ENCODE measurements at places on chromosomes 11 and 22.

DNA sequence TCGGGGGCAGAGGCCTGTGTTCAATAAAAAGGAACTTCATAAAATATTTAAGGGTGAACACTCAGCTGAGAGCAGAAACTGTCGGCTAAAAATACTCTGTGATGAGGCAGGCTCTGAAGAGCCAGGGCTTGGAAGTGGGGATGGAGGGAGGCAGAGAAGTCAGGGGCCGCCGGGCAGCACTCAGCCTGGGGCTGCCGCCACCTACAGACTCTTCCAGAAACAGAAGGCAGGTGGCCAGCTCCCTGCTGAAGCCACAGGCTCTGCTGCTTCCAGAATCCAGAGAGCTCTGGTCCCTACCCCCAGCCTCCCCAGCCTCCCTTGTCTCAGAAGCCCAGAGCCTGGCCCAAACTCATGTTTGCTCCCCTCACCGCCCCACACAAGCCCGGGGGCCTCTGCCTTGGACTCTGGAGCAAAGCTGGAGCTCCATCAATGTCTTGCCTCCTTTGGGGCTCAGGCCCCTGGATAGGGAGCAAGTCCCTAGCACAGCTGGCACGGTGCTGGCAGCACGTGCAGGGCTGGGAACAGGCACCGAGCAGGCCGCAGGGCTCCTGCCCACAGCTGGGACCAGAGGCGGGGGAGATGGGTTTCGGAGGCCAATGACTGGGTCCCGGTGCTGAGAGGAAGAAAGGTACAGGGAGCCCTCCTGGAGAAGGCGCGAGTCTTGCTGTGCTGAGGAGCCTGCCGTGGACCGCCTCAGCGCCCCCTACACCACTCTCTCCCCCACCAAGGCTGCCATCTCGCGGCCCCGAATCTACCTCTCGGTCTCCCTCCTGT is 8.2 kb downstream of the LRFN4 start:
- no peak for ATAC-seq

- ATAC-seq = no peak
Observed at GRCh38 chr11:77074205-77074604, 7.4 kb downstream of the CAPN5 start.

GRCh38 chr11:8301622-8302021 is 37.9 kb upstream of the LMO1 start:
- ATAC-seq = no peak

- ATAC-seq = no peak
Observed at GRCh38 chr11:68092411-68092810, 28.8 kb downstream of the CHKA start.

- no peak for ATAC-seq
Observed at GRCh38 chr11:30260813-30261212, 30.0 kb downstream of the FSHB start.

- ATAC-seq = peak; percentile 82
Observed at GRCh38 chr11:72483412-72484186, 49.3 kb upstream of the CLPB start.

GRCh38 chr22:17370766-17371432 is 1.6 kb downstream of the CECR2 start:
- ATAC-seq = no peak

GRCh38 chr11:48019217-48019584 is 38.8 kb downstream of the PTPRJ start:
- no peak for ATAC-seq

- ATAC-seq = peak; percentile 75
Observed at GRCh38 chr11:119474682-119475596, 52.0 kb upstream of the THY1 start.

- ATAC-seq = no peak
Observed at GRCh38 chr11:106131998-106132397, 54.5 kb downstream of the AASDHPPT start.

- peak; percentile 91 for ATAC-seq
Observed at GRCh38 chr11:126024123-126024522, 38.5 kb downstream of the CDON start.

GRCh38 chr11:69001243-69002081 is 11.6 kb downstream of the MRGPRF start:
- no peak for ATAC-seq

- ATAC-seq = peak; percentile 79
Observed at GRCh38 chr11:85947431-85948272, 92.5 kb downstream of the CCDC83 start.
